Omental fat pad (tissue), 4 donors: ENCODE measurements at places on chromosomes 16 and 17. TPM values are rescaled to one million over a fixed set of nuclear protein-coding genes. Genes with fewer than 3 reads are reported as not detected.

VAT1L gene
- total RNA-seq = 0.95 TPM

GRCh38 chr16:86508028-86508946 is 2.0 kb upstream of the FOXF1 start:
- no peak for DNase-seq

PDILT gene
- not detected for total RNA-seq

CCNF gene
- 2.6 TPM for total RNA-seq

RNF135 gene
- total RNA-seq = 57.5 TPM

GRCh38 chr16:50626868-50627267 is 54.2 kb downstream of the SNX20 start:
- DNase-seq = no peak

RPS6KB1 gene
- total RNA-seq = 56.3 TPM

GRCh38 chr16:56823081-56823733 is 41.8 kb upstream of the SLC12A3 start:
- DNase-seq = no peak

FGF11 gene
- total RNA-seq = 0.72 TPM

GRCh38 chr17:63629627-63630026 is 7.4 kb downstream of the MAP3K3 start:
- no peak for DNase-seq

DNA sequence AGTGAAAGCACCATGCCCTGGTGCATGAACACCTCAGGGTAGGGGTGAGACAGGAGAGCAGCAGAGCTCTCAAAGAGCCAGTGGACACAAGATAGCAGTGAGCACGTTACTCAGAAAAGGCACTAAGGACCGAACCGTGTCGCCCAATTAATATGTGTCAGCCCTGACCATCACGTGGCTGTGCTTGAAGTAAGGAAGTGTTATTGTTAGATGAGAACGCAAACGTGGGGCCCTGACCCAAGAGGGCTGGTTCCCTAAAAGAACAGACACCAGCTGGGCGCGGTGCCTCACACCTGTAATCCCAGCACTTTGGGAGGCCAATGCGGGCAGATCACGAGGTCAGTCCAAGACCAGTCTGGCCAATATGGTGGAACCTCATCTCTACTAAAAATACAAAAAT is 16.3 kb downstream of the AXIN1 start:
- DNase-seq = no peak

CMTM3 gene
- total RNA-seq = 50.8 TPM

DNA sequence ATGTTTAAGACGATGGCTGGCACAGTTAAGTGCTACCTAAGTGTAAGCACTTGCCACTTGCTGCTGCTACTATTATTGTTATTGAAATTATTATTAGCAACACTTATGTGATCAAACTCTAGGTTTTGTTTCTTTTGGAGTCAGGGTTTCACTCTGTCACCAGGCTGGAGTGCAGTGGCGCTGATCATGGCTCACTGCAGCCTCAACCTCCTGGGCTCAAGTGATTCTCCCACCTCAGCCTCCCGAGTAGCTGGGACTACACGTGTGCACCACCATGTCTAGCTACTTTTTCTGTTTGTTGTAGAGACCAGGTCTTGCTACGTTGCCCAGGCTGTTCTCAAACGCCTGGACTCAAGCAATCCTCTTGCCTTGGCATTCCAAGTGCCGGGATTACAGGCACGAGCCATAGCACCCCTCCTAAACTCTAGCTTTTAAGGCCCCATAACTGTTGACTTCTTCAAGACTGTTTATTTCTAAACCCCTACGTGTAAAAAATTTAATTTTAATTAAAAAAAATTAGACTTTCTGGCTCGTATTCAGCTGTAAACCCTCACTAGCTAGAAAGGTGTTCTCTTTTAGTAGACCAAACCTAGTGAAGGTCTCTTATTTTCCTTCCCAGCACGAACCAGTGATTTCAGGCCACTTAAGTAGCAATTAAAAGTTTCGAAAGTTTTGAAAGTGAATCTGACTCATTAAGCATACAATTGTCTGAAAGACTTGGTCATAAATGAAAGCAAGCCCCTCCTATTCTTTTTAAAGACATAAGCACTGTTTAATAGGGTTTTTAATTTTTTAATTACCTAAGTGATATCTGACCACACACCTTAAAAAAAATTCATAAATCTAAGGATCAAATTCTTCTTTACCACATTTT is 11.7 kb upstream of the SCNN1B start:
- DNase-seq = no peak

ADAM11 gene
- 0.72 TPM for total RNA-seq

- DNase-seq = no peak
These were observed 131.3 kb downstream of the CYB561 start for GRCh38 chr17:63314761-63315160.

GRCh38 chr17:4533523-4534504 is 21.4 kb downstream of the MYBBP1A start:
- DNase-seq = no peak

ITGB4 gene
- 14.7 TPM for total RNA-seq

GRCh38 chr16:54430491-54431030 is 144.0 kb upstream of the IRX3 start:
- no peak for DNase-seq

DNA sequence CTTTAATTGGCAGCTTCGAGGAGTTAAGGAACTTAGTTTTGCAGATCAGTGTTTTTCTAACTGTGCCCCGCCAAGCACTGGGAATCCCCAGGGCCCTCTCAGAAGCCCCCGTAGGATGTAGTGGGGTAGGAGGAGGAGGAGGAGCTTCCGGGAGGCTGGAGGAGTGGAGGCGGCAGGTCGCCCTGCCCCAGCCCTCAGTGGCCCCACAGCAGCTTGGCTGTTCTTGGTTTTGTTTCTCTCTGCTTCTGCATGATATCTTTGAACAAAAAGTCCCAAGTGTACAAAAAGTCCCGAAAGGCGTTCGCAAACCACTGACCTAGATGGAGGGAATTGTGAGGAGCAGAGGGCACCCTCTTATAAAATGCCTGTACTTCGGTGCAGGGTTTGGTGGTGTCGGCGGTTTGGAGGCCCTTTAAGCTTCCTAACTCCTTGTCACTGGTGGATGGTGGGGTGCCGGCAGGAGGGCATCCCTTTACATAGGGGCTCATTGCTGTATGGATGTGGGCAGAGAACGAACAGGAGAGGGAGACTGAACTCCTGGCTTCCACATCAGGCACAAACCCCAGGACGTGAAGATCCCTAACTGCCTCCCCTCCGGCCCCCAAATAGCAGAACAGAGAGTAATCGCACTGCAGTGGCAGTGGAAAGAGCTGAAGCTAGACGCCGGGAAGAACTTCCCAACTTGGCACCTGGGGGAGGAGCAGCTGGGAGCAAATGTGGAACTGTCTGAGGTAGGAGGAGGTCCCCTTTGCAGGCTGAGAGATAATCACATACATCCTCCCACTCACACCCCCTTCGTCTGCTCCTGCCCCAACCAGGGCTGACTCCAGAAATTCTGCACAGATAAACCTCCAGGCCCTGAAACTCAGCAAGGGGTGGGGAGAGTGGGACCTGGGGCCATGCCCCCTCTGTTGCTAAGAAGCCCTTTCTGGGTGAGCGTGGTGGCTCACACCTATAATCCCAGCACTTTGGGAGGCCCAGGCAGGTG is 20.1 kb downstream of the EPOP start:
- no peak for DNase-seq

GRCh38 chr16:10576390-10577304 is 3.8 kb downstream of the EMP2 start:
- DNase-seq = no peak

MATCAP1 gene
- 19.8 TPM for total RNA-seq

- DNase-seq = no peak
These were observed 376.3 kb downstream of the CNTNAP4 start for GRCh38 chr16:76653390-76654026.

PERCC1 gene
- total RNA-seq = not detected

DNA sequence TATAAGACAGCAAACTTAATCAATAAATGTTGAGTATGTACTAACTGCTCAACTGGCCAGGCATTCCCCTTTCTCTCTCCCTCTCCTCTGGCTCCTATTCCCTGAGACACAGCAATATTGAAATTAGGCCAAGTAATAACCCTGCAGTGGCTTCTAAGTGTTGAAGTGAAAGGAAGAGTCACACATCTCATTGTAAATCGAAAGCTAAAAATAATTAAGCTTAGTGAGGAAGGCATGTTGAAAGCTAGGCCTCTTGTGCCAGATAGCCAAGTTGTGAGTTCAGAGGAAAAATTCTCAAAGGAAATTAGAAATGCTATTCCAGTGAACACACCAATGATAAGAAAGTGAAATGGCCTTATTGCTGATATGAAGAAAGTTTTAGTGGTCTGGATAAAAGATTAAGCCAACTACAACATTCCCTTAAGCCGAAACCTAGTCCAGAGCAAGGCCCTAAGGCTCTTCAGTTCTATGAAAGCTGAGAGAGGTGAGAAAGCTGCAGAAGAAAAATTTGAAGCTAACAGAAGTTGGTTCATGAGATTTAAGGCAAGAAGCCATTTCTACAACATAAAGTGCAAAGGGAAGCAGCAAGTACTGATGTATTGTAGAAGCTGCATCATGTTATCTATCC is 35.4 kb upstream of the ABCC11 start:
- DNase-seq = no peak

SLC2A4 gene
- total RNA-seq = 13.8 TPM

DNA sequence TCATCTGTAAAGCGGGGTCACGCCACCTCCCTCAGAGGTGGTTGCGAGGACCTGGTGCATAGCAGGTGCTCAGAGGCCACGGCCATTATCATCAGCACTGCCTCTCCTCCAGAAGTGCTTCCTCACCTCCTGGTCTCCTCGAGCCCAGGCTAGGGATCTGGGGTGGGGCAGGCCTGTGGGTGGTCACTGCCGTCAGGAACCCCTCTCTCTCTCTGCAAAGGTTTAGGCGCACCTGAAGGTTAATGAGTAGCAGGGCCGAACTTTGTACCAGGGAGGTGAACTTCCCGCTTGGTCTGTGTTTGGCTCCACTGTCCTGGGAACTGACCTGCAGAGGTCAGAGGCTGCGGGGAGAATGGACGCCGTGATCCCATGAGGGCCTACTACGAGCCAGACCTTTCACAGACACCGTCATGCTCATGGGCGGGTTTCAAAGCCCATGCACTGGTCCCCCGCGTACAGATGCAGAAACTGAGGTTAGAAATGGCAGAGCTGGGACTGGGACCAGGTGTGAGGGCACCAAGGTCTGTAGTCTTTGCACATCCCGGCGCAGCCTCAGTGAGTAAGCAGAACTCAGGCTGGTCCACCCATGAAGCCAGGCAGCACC is 13.8 kb downstream of the JUP start:
- no peak for DNase-seq

- no peak for DNase-seq
These were observed 119.6 kb upstream of the CHMP6 start for GRCh38 chr17:80872001-80872500.

PALB2 gene
- 10.2 TPM for total RNA-seq

GRCh38 chr17:14317383-14317782 is 16.5 kb downstream of the HS3ST3B1 start:
- DNase-seq = no peak

MGAT5B gene
- not detected for total RNA-seq

C17orf107 gene
- 0.63 TPM for total RNA-seq

DNA sequence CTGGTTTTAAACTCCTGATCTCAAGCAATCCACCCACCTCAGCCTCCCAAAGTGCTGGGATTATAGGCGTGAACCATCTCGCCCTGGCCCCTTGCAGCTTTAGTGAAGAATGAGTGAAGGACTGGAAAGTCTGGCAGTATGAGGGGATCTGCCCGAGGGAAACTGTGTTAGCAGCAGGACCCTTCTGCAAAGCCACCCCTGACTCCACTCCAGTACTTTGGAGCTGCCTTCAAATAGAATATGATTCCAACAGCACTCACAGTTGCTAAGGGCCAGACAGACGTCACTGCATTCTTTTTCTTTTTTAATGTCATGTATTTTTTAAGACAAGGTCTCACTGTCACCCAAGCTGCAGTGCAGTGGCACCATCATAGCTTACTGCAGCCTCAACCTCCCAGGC is 52.3 kb downstream of the KPNA2 start:
- DNase-seq = no peak

SLC5A2 gene
- total RNA-seq = not detected

ATP1B2 gene
- total RNA-seq = 0.28 TPM

DGKE gene
- total RNA-seq = 6.5 TPM

AXIN2 gene
- 11.7 TPM for total RNA-seq

DNA sequence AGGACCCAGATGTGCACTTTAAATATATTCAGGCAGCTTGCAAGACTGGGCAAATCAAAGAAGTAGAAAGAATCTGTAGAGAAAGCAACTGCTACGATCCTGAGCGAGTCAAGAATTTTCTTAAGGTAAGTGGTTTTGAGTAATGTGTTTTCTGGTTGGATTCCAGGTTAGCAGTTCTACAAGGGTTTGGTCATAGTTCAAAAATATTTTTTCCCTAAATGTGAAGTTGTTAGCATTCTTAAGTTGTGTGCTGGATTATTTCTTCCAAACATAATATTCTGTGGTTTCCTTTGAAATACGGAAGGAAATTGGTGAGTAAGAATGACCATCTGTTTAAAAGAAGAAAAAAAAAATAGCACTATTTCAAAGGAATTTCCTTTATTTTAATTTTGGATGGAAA is 38.4 kb downstream of the PTRH2 start:
- DNase-seq = no peak

DNA sequence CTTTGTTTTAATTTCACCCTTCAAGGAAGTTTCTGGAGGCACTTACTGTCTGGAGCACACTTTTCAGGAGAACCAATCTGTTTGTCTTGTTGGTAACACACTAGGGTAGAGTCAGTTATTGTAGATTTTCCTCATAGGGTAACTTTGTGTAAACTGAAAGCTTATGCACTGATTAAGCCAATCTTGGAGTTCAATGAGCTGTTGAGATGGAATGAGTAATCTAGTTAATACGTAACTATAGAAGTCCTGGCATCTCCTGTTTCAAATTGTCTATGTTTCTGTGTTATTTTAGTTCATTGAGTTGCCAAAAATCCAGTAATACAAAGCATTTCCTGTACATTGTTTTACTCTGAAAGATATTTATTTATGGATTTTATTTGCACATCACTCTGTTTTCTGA is 111.6 kb upstream of the HAS3 start:
- DNase-seq = no peak

DNA sequence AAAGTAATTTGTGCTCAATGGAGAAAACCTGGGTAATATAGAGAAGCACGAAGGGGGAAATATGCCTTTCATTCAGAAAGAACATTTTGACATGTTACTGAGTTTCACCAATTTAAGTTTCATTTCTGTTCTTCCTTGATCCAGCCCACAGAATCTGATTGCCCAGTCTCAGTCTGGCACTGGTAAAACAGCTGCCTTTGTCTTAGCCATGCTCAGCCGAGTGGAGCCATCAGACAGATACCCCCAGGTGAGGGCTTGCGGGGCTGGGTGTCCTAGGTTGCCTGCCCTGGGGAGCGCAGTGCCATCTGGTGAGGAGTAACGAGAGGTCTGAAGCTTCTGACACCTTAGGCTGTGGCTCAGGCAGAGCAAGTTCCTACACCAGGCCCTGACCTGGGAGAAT is 17.7 kb downstream of the DDX19A start:
- no peak for DNase-seq

- DNase-seq = no peak
These were observed 159.8 kb upstream of the NOL11 start for GRCh38 chr17:67557921-67558320.

DNA sequence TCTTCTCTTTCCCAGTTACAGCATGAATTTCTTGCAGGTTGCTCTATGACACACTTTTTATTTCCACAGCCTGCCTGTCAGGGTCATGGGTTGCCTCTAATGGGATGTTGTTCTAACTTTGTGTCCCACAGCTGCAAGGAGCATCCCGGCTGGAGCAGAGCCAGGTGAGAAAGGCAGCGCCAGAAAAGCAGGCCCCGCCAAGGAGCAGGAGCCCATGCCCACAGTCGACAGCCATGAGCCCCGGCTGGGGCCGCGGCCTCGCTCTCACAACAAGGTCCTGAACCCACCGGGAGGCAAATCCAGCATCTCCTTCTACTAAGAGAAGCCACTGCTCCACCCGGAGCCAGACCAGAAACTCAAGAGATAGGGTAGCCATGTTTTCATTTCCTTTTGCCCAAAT is 7.3 kb upstream of the MAPK8IP3 start:
- DNase-seq = no peak
